ENCODE measurements at places on chromosomes 6 and 20.

GRCh38 chr20:651713-652614, 1.0 kb downstream of the SRXN1 start:
- DNase-seq: peak; percentile 42

DNA sequence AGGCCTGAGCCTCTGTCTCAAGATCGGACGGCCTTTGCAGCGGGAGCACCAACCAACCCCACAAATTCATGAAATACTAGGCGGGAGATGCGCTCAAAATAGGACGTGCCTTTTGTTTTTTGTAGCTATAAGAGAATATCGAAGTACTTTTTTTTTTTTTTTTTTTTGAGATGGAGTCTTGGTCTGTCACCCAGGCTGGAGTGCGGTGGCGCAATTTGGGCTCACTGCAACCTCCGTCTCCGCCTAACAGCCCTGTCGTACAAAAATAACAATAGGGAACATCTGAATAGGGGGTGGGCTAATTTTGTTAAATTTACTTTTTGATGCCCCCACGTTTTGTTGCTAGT, 5.9 kb upstream of the TUBB2A start:
- DNase-seq: no peak

- DNase-seq: no peak
Measured at GRCh38 chr20:41223112-41223511, 85.8 kb downstream of the PLCG1 start.

- peak; percentile 59 for DNase-seq
Measured at GRCh38 chr6:144150710-144151657, 667 bp downstream of the STX11 start.

DNA sequence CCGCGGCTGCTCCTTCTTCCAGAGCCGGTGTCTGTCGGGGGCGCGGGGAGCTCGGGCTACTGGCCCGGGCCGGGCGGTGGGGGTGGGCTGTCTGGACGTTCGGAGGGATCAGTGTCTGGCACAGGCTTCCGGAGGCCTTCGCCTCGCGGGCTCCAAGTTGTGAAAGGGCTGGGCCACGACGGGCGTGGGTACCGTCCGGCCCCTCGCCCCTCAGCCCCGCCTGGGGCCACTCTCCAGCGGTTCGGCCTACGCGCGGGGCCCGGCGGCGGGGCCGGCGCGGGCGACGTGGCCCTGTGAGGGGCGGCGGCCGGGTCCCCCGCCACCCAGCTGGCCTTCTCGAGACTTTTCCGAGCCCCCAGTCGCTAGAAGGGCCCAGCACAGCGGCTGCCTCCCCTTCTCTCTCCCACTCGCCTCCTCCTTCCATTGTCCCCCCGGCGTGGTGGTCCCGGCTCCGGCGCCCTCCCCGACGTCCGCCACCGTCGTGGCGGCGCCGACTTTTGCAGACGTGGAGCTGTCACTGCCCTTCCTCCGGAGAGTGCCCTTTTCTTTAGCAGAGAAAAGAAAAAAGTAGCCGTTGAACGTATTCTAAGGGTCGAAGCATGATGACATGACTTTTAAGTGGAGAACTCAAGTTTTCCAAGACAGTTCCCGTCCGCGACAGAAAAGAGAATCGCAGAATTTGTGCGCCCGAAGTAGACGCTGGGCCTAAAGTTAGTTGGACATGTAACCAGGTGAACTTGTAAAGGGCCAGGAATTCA, 571 bp downstream of the ITCH start:
- DNase-seq: peak; percentile 42

- no peak for DNase-seq
Measured at GRCh38 chr20:9955646-9956045, 79.1 kb upstream of the ANKEF1 start.

DNA sequence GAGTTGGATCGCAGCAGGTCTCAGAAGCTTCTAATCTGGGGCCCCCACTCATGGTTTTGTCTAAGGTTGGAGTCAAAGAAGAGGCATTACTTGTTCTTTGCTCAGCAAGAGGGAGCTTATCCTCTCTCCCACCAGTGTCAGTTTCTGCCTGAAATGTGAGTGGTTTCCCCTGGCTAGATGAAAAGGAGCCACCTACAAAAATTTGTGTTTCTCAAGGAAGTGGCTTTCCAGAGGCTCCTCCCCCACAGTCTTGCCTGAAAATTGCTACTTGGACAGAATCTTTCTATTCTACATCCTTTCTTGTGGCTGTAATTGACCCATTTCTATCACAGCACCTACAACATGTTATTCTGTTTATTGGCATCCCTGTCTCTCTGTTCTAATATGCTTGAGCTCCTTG, 37.9 kb downstream of the SCML4 start:
- DNase-seq: no peak

DNA sequence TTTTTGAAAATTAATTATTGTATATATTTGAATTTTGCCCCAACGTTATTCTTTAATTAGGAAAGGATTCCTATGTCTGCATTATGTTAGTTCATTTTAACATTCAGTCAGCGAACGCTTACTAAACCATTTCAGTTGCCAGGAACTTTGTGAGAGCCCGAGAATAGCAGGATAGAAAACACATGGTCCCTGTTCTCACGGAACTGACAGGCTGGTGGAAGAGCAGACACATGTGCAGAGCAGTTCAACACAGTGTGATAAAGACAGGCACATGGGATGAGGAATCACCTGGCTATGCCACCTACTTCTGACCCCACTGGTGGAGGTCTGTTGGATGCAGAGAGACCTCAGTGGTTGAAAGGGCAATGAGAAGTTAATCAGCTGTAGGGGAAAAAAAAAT, 367.2 kb downstream of the EPM2A start:
- no peak for DNase-seq

- no peak for DNase-seq
Measured at GRCh38 chr6:158476389-158476788, 83.5 kb upstream of the TMEM181 start.

DNA sequence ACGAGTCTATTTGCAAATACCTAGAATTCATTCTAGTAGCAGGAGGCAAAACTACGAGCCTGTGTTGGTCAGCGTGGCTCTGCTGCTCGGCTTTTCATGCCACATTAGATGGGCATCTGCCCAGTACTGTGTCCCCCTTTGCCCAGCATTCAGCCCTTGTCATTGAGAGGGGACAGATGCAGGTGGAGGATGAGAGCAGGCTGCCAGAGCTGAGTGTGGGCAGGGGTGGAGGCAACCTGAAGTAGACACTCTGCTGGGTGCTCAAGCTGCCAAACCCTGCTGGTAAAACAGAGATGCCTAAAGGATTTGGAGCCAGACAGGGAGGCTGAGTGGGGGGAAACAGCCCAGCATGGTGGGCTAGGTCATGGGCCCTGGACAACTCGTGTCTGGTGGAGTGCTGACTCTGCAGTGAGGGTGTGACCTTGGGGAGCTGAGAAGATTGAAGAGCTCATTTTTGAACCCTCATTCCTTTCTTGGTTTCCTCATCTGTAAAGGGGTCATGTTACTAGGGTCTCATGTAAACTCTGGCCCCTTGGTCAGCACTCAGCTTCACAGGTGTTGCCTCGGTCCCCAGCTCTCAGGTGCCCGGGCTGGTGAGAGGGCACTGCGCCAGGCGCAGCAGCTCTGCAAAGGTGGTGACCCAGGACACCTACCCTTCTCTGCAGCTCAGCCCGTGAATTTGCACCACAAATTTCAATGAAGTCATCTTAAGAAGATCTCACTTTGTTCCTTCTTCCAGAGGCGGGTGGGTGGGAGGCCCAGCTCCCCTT, 64.2 kb upstream of the BHLHE23 start:
- DNase-seq: no peak

DNA sequence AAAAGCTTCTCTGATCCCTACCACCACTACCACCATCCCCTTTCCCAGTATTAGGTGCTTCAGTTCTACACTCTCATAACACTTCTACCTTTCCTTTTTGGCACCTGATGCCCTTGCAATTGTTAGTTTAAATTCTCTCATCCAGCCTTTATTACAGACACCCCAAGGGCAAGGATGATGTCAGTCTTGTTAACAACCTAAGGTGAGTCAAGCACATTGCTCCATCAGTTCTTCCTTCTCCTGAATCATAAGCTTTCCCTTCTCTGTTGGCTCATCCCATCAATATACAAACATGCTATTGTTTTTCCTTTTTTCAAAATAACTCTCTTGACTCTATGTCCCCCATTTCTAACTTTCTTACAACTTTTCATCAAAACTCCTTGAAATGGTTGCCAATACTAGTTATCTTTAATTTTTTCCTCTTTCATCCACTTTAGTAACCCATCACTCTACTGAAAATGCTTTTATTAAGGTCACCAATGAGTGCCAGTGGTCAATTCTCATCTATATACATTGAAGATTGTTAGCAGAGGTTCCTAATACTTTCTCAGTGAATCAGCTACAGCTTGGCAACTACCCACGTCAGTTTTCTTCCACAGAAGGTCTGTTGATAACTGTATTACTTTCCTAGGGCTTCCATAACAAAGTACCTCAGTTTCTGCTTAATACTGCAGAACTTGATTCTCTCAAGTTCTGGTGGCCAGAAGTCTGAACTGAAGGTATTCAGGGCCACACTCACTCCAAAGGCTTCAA, 97.1 kb upstream of the FLRT3 start:
- DNase-seq: no peak

GRCh38 chr6:168641446-168641845, 200.5 kb downstream of the SMOC2 start:
- no peak for DNase-seq

All from RPMI8226 (cell line).